Stimulated activated naive CD8-positive, alpha-beta T cell treated with anti-CD3 and anti-CD28 coated beads, Interleukin-15, Interleukin-2, amounts not matched to agents 100 U/mL and 50 U/mL, for 24 hours (primary cell): ENCODE measurements at places on chromosomes 4 and X.

GRCh38 chrX:70219938-70220764, 14.3 kb upstream of the AWAT1 start:
- DNase-seq, result no peak

- no peak for DNase-seq
Observed at GRCh38 chr4:188041721-188042120, 46.1 kb downstream of the ZFP42 start.

DNA sequence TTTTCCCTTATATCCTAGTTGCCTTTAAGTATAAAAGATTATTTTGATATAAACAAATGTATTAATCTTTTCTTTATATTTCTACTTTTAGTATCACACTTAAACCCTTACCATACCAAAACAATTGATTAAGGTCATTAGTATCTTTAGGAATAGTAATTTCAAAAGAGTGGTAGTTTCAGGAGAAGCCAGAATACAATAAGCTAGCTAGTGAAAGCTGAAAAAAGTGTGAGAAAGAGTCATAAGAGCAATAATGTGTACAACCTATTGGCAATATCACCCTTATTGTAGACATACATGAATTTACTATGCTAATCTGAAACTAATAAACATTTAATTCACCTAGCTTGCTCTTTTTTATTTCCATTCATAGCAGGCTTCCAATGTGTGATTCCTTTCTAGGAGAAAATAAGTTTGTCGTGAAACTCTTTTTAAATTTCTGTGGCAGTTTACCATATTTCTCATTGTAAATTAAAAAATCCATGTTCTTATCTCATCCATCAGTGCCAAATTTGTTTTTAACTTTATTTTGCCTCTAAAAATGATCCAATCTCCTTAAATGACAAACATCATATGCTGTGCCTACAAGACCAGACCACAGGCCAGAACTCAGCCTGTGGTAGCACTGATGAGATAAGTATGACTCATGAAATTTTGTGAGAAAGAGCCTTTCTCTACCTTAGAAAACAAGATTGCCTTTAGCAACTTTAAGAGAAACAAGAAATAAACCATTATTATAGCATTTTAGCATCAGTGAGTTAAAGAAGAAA, 8.1 kb downstream of the NEK1 start:
- no peak for DNase-seq

DNA sequence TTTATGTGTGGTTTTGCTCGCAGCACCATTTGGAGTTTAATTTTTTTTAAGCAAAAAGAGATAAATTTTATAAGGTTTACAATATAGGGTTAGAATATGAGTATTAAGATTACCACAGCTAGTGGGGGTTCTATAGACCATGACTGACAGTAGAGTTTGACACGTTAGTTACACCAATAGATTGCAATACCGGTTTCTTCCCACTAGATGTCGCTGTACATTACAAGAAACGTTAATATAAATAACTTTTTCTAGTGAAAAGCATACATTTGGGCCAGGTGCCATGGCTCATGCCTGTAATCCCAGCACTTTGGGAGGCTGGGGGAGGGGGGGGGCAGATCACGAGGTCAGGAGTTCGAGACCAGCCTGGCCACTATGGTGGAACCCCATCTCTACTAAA, 433.6 kb downstream of the MAGEB5 start:
- no peak for DNase-seq

DNA sequence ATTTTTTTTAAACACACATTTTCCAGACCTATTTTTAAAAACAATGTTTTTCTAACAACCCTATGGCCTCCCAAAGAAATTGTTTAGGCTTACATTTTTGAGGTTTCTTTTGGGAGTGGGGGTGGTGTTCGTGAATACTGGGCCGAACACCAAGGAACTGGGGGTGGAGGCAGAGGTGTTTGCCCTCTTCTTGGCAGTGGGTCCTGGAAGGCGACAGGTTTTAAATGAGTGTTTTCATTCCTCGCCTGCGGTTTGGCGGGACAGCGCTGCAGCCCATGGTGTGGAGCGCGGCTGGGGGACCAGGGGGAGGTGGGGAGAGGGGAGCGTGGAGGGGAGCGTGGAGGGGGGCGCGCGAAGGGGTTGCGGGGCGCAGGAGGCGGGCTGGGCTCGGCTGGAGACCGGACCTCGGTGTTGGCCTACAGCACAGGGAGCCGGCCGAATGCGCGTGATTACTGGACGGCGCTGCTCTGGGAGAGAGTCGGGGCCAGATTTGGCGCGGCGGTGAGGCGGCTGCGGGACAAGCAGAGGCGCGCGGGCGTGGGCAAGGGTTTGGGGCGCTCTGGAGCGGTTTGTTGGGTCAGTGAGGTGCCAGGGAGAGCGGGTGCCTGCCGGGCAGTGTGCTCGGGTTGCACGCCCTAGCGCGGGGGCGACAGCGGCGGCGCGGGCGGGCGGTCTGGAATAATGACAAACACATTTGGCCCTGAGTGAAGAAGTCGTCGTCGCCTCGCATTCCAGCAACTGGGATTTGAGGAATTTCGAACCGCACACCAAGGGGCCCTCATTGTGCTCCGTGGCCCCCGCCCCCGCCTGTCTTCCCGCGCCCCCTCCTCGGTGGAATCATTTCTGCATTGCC, 764 bp downstream of the PDGFRA start:
- peak; percentile 20 for DNase-seq

GRCh38 chr4:8290701-8290970, 21.1 kb downstream of the HTRA3 start:
- DNase-seq, result no peak

DNA sequence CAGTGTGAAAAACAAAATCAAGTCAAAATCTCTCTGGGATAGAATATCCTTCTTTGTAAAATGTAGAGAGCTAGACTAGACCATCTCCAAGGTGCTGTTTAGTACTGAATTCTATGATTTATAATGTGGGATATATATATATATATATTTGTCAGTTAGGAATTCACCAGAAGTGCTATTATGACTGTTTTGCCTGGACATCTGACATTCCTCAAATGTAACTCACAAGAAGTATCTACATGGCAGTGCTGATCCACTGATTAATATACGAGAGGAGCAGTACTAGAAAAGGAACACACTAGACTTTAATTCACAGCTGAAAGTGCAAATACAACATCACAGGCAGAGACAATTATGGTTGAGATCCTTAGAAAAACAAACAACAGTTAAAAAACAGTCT, 208.9 kb downstream of the GBA3 start:
- DNase-seq, result no peak
